Fibroblast of skin of left biceps (primary cell): ENCODE measurements at places on chromosomes 5 and 9.

- DNase-seq = no peak
Measured at GRCh38 chr9:97109194-97109811, 70.4 kb upstream of the CTSV start.

DNA sequence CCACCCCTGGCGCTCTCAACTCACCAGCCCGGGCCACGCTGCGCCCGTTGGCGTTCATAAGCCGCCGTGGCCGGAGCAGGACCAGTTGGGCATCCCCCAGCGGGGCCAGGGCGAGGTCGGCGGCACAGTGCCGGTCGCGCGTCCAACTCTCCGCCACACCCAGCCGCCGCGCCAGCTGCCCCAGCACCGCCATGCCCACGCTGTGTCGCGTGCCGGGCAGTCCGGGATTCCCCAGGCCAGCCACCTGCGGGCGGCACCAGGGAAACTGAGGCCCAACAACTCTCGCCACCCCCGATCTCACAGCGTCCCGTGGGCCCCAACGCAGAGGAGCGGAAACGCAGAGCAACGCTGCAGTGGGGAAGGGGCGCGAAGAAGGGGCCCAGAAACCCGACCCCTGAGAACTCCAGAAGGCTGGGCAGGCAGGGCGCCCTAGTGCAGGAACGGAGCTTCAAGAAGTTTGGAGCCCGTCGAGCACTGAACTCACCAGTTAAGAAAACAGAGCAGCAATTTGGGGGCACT, 453 bp downstream of the PTRH1 start:
- no peak for DNase-seq

DNA sequence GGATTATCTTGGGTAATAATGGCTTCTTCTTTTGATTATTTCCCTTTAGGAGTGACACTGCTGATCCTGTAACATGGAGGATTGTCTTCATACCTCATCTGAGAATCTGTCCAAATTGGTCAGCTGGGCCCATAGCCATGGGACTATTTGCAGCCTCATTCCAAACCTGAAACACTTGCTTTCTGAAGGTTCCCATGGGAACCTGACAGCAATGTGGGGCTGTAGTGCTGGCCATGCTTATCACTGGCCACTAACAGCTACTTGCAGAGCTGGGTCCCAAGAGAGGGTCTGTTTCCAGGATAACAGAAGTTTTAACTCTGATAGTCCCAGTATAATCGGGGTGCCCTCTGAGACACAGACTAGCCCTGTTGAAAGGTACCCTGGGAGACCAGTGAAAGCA, 87.4 kb downstream of the KIAA1958 start:
- DNase-seq = no peak

DNA sequence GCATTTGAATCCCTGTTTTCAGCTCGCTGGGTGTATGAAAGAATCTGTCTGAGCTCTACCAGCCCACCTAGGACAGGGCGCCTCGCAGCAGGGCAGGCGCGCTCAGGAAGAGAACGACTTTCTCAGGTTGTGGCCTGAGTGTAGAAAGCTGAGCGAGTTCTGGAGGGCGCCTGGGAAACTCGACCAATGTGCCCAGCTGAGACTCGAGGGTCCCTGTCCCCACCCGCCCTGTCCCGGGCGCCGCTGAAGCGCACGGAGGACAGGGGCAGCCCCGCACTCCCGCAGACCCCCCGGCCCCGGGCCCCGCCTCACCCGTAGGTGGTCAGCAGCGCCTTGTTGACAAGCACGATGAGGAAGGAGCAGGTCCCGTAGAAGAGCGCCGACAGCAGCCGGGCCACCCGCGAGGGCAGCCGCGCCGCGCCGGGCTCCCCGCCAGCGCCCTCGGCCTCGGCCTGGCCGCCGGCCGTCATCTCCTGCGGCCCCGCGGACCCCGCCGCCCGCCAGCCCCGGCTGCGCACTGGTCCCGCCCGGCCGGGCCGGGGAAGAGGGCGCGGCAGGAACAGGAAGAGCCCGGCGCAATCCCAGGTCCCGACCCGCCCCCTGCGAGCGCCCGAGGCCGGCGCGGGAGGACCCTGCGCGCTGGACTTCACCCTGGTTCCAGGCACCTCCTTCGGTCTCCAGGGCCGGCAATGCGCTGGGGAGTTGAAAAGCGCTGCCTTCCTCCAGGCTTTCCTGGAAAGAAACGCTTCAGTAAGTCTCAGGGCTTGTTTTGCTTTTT, at the start of gene SLC35D2:
Gene SLC35D2, minus strand, starts transcription at position 547 of the 778 bp plus-strand sequence. Its CDS starts 77 bp downstream, at position 470.
- DNase-seq = no peak

- no peak for DNase-seq
Measured at GRCh38 chr9:99025616-99026270, 79.2 kb upstream of the TGFBR1 start.

DNA sequence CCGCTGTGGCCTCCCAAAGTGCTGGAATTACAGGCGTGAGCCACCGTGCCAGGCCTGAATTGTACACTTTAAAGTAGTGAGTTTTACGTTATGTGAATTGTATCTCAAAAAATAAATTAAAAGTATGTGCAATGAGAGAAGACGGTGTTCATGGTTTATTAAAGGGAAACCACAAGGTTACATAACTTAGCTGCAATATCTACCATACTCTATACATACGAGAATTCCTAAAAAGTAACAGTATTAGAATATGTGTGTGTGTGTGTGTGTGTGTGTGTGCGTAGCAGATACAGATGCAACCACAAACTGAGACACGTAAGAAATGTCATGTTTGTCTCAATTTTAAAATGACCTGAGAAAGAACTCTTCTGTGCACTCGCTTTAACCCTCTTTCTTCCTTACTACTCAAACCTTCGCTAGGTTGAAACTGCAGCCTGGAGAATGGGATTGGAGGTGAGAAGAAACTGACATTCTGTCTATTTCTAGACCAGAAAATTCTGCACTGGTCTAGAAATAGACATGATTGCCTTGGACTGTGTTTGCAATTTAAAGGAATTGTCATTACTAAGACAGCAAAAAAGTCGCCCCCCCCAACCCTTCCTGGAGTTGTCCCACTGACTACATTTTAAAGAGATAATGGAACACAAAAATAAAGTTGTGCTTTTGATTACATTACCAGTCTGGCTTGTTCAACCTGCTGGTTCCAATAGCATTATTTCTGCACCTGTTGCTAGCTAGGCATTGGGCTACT, 167.0 kb downstream of the RGS3 start:
- DNase-seq = no peak

DNA sequence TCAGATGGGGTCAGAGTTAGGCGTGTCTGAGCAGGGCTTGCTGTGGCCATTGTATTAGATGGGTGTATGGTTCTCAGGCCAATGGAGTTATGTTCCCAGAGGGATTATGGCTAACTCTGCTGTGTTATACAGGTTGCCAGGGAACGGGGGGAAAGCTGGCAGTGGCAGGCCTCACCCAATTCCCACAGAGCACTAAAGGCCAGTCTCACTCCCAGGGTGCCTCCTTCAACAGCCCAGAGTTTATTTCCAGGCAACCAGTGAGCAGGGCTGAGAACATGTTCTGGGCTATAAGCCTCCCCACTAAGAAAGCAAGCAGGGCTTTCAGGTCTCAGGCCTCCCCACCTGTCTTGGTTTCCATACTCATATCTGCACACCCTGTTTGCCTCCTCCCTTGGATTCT, 597.9 kb downstream of the ZNF608 start:
- DNase-seq = no peak

GRCh38 chr5:176820937-176821336, 10.6 kb downstream of the UNC5A start:
- no peak for DNase-seq

DNA sequence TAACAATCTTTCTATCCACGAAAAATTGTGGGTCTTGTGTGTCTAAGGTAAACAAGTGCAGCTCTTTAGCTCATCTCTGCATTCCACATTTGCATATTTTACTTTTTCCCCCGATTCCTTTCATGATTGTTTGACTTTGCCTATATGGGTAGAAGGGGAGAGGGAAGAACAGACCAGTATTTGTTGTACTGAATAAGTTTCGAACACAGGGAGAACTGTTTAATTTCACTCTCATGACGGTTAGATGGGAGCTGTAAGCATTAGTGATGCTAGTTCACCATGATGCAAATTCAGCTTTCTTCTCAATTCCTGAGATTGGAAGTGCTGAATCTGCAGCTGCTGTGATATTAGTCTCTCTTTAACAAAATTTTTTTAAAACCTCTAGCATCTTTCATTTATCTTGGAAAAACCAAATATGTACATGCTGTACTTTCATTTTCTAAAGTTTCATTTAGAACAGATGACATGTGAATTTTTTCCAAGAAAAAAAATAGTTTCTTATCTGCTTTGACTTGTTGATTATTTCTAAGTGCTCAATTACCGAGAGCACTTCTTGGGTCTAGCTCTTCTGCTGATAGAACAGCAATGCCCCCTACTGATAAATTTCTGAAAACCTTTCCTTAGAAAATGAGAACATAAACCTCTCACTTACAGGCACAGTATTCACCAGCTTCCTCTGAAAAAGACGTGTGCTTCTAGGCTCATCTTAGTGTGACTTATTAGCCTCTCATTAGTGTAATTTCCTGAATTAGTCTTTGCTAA, 149.5 kb downstream of the BAAT start:
- DNase-seq = no peak

- DNase-seq = no peak
Measured at GRCh38 chr9:122463828-122464632, 13.7 kb downstream of the OR1J1 start.
